ENCODE measurements at places on chromosomes 7 and 10.
A peak's percentile ranks its signal among the peaks of the same experiment; 100 is the strongest.

DNA sequence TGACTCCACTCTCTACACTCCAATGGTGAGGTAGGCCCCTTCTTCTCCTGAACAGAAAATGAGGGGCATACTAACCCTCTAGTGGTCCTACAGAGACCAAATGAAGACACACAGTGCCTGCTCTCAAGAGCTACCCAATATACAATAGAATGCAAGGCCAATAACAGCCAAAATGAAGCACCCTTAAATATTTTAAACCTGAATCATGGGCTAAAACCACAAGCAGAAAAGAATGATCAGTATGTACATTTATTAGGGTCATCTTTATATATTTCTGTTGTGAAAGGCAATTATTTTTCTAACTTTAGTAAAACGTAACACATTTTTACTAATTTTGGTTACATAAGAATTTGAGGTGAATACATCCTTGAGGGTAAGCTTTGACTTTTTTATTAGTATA is 49.9 kb upstream of the COL1A2 start:
- no peak for DNase-seq

GRCh38 chr7:77550586-77550985 is 13.5 kb downstream of the PTPN12 start:
- DNase-seq, result no peak

GRCh38 chr10:24495666-24496460 is 227.8 kb downstream of the ARHGAP21 start:
- DNase-seq, result no peak

GRCh38 chr10:132698211-132698751 is 87.7 kb downstream of the NKX6-2 start:
- DNase-seq, result no peak

DNA sequence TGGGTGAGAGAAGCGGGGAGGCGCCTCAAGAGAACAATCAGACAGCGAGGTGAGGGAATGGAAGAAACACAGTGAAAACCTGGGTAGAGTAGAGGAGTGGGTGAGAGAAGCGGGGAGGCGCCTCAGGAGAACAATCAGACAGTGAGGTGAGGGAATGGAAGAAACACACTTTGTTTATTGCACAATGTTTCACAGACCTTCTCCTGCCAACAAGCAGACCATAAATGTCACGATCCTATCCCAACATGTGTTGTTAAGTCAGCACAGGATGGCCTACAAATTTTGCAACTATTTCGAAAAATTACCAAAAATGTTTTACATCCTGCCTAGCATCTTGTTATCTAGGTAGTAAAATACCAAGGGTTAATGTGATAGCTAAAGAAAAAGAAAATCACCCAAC is 115.3 kb downstream of the JAZF1 start:
- no peak for DNase-seq

DNA sequence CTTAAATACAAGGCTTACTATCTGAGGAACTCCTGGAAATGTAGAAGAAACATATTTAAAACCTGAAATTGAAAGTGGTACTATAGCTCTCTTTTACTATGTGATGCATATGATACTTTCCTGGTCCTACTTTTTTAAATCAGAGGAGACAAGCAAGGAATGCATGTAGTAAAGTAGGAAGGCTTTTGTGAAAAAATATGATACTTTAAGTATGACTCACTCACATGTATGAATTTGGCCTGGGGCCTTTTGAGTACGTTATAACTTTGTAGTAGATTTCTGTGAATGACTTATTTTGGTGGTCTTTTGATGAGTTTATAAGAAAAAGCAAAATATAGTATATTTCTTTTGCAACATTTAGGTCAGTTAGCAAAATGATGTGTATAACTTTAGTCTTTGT is 53.8 kb downstream of the TAX1BP1 start:
- no peak for DNase-seq

DNA sequence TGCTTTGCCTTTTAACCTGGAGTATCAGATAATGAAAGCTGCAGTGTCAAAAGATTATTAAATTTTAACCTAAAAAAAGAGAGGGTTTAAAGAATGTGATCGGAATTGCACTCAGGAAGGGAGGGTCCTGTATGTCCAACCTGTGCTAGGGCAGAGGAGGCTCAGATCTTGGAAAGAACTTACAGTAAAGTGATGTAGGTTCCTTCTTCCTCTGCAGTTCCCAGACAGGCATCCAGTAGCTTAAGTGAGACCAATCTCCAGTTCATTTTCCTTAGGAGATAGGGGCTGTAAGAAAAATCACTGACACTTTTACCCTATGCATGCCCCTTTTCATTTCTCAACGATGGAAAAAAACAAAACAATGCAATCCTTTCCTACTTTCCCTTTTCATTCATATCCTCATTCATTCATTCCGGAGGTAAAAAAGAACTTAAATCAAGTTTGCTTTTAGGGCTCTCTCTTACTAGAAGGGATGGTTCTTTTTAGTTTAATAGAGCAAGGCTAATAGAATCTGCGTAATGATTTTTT is 28.3 kb downstream of the EXOC6 start:
- no peak for DNase-seq

- no peak for DNase-seq
These were observed 32.1 kb upstream of the MSRB2 start for GRCh38 chr10:23063045-23063972.

- no peak for DNase-seq
These were observed 21.9 kb upstream of the FOXP2 start for GRCh38 chr7:114392686-114393085.

GRCh38 chr10:61669161-61669725 is 6.5 kb downstream of the CABCOCO1 start:
- DNase-seq, result no peak

DNA sequence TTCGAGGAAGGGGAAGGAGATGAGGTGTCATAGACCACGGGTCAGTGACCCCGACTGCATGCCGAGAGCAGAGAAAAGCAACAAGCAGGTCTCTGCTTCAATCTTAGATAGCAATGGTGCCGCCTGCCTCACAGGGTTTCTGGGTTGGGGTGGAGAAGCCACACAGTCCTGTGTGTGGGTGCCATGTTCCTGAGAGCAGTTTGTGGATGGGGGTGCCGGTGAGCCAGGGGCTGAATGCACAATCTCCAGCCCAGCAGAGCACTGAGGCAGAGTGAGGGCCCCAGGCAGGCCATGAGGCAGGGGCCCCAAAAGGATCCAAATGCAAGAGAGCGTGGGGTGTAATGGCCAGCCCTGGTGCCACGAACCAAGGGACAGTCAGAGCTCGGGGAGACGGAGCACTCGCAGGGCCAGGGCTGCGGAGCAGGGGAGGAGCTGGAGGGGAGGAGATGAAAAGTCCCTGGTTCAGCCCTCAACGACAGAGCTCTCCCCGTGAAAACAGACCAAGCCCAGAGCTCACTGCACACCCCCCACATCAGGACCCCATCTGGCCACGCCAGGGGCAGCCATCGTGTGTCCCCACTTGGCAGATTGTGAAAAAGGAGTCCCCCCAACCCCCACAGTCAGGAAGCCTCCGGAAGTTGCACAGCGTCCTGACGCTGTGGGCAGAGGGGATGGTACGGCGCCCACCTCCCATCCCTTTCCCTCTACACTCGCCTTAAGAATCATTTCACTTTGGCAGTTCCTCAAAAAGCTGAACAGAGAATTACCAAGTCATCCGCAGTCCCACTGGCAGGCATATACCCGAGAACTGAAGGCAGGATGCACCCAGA is 19.9 kb downstream of the WDR86 start:
- no peak for DNase-seq

DNA sequence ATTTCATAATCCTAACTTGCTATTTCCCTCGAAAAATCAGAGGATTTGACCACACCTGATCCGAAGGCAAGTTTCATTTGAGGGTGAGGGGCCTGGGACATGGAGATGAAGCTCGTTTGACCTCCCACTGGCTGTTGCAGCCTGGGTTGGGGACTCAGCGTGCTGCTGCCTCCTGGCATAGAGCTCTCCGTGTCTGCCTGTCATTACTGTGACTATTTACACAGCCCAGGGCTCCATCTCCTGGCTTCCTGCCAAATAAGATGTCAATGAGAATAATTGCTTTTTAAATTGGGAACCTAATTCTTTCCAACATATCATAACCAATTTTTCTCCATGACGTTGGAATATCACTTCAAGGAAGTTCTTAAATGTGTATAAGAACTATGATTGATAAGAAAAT is 139.3 kb upstream of the COBL start:
- no peak for DNase-seq

DNA sequence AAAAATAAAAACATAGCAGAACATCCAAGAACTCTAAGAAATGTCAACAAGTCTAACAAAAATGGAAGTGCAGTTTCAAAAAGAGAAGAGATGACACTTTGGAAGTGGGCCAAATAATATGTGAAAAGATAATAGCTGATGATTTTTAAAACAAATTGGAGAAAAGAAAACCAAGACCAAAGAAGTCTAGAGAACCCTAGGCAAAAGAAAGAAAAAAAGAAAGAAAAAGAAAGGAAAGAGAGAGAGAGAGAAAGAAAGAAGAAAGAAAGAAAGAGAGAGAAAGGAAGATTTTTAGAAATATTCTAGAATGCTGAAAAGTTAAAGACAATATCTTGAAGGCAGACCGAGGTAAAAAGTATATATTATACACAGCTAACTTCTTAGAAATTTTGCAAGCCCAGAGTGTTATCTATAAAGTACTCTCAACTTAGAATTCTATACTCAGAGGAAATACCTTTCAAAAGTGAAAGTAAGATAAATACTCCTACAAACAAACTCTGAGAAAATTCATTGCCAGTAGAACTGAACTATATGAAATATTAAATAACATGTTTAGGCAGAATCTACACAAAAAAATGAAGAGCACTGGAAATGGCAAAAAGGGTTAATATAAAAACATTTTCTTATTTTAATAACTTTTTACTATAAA is 138.7 kb upstream of the SMIM30 start:
- DNase-seq, result no peak

DNA sequence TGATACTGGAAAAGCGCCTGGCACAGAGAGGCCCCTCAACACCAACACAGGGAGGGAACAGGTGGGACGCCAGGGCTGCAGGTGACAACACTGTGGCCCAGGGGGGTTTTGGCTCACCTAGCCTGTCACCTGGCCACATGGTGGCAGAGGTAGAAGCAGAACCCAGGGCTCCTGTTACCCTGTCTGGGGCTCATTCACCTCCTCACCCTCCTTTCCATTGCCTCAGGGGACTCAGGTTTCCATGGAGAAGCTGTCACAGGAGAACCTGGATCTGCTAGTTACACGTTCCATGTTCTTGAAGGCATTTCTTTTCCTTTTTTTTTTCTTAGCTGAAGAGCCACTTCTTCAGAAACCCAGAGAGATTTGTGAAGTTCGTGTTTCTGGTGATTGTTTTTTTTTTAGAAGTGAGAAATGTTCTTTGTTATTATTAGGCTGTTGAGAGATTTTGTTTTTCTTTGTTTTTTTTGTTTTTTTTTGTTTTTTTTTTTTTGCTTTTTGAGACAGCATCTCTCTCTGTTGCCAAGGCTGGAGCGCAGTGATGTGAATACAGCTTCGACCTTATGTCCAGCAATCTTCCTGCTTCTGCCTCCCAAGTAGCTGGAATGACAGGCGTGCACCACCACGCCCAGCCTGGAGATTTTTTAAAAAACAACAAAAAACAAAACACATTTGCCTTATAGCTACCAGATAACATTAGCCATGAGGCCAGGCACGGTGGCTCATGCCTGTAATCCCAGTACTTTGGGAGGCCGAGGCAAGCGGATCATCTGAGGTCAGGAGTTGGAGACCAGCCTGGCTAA is 16.0 kb downstream of the DENND2A start:
- DNase-seq, result no peak

GRCh38 chr10:71302874-71303568 is 16.0 kb upstream of the SLC29A3 start:
- peak; percentile 31 for DNase-seq

All from naive B cell (primary cell).